ENCODE measurements at places on chromosomes 6 and 20.
A peak's percentile ranks its signal among the peaks of the same experiment; 100 is the strongest.

- DNase-seq = no peak
Observed at GRCh38 chr6:132219901-132220300, 181.4 kb downstream of the MOXD1 start.

- DNase-seq = no peak
Observed at GRCh38 chr20:4502756-4503155, 219.0 kb upstream of the PRND start.

DNA sequence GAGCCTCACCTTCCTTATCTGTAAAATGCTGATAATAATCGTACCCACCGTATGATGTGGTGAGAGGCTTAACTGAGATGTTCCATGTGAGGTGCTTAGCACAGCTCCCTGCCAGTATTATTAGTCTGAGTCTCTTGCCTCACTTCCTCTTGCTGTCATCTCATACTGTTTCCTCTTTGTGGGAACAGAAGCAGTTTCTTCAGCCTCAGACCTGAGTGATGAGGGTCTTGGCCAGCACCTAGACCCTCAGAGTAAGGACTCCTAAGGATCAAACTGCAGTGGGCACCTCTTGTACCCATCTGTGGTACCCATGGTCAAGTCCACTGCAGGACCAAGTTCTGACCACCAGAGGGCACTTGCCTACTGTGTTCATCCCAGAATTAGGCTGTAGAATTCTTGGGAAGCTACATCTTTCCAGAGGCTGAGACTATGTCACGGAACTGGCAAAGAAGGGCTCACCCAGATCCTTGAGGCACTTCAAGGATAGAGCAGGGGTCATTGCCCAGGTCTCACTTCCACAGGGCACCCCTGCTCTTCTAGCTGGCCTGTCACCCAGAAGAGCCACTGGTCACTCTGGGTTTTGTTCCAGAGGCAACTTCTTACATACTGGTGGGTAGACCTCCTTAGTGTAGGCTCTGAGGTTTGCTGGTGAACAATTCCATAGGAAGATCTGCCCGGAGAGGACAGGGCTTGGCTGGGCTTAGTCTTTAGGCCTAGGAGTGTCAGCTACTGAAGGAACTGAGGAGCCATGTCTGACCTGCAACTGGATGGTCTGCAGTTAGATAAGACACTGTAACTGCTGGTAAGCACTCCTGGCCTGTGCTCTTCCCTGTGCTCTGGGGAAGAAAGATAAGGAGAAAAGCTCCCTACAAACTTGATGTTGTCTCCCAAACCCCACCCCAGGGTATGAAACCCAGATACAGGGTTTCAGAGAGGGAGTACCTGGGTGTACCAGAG is 20.6 kb upstream of the SGK2 start:
- DNase-seq = peak; percentile 93

GRCh38 chr20:31713312-31714273 is 9.1 kb downstream of the BCL2L1 start:
- DNase-seq = peak; percentile 88

GRCh38 chr6:36033935-36034334 is 6.3 kb downstream of the MAPK14 start:
- no peak for DNase-seq

GRCh38 chr20:43895235-43895634 is 19.4 kb upstream of the TOX2 start:
- DNase-seq = no peak

DNA sequence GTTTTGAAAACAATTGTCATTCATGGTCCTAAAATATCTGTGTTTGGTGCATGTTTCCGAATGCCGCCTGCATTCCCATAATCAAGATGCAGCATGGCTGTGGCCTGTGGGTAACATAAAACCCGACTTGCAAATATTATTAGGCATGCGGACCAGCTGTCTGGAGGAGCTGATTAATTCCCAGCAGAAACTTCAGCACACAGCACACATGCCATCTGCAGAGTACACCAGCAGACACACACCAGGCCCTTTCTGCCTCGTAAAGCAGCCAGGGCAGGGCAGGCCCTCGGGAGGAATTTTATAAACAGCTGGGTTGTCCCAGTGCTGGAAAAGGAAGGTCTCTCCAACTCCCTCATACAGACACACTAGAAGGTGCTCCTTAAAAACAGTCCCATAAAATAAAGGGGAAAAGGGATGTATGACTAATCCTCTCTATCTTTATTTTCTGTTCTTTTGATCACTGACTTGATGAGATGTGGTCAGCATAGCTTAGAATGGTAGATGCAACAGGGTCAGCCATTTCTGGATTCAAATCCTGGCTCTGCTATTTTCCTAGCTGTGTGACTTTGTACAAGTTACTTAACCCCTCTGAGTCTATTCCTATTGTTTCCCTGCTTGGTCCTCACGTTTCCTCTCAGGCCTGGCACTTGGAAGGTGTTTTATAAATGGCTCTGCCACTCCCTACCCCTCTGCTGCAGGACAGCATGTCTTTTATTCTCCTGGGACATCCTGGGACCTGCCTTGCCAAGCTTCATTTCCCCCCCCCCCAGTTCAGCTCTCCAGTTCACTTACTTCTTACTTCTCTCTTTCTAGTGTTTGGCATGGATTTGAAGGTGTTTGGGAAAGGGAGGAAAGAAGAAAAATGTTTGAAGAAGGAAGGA is 85.9 kb upstream of the TRAF3IP2 start:
- no peak for DNase-seq

GRCh38 chr20:31676609-31676989 is 38.9 kb downstream of the COX4I2 start:
- no peak for DNase-seq

- no peak for DNase-seq
Observed at GRCh38 chr6:45872827-45873365, 142.8 kb downstream of the CLIC5 start.

- no peak for DNase-seq
Observed at GRCh38 chr6:75219263-75219662, 13.4 kb upstream of the COL12A1 start.

DNA sequence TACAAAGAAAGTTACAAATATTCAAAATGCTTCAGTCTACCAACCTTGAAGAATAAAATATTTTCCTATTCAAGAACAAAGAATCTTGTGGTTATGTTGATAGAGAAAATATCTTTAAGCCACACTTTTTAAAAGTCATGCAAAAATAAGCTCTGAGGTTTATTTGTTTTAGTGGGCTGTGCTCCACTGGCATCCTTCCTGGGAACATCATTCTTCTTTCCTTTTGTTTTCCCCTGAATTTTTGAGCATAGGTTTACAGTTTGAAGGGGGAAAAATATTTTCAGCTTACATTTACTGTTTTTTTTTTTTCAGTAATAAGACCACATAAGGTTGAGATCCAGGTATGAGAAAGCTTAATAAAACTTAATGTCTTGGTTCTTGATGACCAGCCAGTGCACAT is 72.0 kb upstream of the BACH2 start:
- no peak for DNase-seq

DNA sequence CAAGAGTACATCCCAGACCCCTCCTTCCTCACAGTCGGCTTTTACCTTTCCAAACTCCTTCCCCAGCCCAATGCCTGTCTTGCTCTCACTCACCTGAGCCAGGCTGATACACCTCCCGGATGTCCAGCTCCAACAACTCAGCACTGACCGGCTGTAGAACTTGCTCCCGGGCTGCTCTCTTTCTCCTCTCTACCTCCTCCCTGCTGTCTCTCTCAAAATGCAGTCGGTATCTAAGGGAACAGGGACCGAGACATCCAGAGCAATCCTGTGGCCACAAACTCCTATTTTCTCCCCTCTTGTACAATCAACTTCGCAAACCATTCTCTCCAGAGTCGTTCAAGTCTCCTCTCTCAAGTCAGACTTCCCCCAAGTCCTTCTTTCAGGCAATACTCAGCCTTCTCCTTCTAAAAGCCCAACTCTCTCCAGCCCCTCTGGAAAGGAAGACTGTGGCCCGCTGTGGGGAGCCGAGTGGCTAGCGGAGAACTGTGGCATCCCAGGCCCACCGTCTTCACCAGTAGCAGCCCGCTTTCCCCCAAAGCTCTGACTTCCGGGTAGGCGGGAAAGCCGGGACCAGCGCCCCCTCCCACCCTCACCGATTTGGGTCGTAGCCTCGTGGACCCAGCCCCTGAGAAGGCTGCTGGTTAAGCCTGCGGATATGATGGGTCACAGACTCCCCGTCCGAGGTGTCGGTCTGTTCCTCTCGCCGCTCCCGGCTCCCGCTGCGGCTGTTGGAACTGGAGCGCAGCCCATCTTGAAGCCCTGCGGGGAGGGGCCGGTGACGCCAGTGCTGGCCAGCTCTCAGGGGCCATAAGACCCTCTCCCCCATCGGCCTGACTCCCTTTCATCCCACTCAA is 1.1 kb downstream of the GNL1 start:
- no peak for DNase-seq

DNA sequence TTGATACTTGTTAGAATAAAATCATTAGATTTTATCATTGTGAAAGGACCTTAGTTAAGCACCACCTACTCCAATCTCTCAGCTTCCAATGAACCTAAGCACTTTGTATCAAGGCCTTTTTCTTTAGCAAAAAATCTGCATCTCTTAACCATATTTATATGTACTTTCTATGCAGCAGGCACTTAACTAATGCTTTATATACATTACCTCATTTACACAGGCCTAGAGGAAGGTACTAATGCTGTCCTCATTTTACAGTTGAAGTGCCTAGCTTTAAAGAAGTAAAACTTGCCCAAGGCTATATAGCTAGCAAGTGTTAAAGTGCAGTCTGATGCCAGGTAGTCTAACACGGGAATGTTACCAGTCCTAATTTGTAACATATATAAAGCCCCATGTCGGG is 14.0 kb downstream of the MAP3K7 start:
- DNase-seq = no peak

DNA sequence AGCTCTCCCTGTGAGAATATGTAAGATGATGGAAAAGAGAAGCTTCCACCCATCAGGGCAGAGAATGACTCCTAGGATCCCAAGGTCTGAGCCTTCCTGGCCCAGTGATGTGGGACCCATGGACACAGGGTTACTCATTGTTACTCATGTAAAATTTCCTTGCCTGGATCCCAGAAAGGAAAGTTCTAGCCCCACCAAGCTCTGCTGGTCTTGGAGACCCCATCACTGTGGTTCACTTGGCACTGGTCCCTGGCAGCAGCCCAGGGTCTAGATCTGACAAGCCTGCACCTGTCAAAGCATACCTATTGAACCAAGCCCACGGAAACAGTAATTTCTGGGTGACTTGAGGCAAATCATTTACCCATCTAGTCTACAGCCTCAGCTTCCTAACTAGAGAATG is 22.1 kb downstream of the MDGA1 start:
- DNase-seq = no peak

All from HTR-8/SVneo (cell line).